ENCODE measurements at places on chromosomes 11 and 22.

DNA sequence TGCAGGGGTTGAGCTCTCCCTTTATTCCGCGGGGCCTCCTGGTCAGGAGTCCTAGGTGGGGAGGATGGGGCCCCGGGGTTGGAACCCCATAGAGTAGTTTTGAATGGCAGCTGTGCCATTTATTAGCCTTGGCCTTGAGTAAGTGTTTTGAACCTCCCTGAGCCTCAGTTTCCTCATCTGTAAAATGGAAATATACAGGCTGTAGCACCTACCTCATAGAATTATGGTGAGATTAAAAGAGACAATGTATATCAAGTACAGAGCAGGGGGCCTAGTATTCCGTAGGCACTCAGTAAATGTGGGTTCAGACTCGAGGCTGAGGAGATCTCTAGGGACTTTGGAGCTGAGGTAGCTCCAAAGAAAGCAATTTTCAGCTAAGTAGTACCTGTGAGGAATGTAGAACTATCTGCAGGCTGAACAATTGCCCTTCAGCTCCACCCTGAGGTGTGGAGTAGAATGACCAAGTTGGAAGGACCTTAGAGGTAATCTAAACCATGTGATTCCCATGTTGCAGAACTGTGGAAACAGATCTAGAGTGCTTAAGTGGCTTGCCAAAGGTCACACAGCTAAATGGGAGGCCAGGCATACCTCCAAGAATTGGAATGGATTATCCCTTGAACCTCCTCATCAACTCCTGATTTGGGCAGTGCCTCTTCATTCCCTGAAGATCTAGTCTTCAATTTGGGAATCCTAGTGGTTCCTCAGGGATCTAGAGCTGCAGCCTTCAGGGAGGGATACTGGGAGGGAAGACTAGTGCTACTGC is 682 bp downstream of the PGAP2 start:
- H3K27ac ChIP-seq, result peak overlapping the region; percentile 41
- H3K4me1 ChIP-seq, result peaks cover 13% of the 10 kb centered on the region
- H3K27me3 ChIP-seq, result no peaks in the 10 kb centered on the region
- H3K36me3 ChIP-seq, result no peaks in the 10 kb centered on the region
- peak overlapping the region; percentile 70 for H3K4me3 ChIP-seq

DNA sequence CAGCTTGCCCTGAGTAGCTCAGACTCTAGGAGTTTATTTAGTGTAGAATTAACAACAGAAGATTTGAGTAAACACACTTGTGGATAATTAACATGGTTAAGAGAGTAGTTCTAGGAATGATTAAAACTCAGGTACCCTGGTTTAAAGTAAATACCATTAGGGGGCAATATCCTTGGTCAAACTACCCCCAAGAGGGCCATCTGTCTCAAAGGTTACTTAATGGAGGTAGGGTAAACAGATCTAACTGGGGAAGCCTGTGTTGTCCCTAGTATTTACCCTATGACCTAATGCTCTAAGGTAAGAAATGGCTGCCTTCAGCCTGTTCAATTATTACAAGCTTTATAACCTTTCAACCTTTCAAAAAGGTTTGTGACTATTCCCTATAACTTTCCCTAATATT is 10.6 kb upstream of the GLYATL1 start:
- no peaks in the 10 kb centered on the region for H3K27me3 ChIP-seq
- no peaks in the 10 kb centered on the region for H3K36me3 ChIP-seq
- DNase-seq, result no peak
- H3K4me1 ChIP-seq, result peaks cover 9% of the 10 kb centered on the region
- no peak overlapping the region for H3K4me3 ChIP-seq

DNA sequence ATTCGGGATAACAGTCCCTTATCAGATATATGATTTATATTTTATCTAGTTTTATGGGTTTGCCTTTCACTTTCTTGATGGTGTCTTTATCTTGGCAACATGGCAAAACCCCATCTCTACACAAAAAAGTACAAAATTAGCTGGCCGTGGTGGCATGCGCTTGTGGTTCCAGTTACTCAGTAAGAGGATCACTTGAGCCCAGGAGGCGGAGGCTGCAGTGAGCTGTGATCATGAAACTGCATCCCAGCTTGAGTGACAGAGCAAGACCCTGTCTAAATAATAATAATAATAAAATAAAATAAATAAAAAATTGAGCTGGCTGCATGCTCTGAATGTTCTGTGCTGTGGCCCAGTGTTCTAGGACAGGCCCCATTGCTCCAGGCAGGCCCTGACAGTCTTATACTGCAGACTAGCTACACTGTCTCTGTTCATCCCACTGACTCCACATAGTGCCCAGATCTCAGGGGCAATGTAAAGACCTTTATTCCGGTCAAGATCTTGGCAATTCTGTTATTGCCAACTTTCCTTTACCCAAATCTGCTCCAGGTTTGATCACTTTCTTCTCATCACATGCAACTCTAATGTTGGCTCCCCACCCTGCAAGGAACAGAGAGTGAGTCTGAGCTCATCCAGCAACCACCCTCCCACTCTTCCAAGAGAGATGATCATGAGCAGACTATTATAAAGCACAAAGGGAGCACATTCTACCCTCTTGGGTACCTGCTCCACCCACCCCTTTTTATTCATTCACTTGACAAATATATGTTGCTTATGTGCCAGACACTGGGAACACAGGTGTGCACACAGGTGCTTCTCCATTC is 8.8 kb downstream of the HSPA8 start:
- no peak overlapping the region for H3K27ac ChIP-seq
- H3K4me1 ChIP-seq, result peaks cover 30% of the 10 kb centered on the region
- no peak overlapping the region for H3K4me3 ChIP-seq
- DNase-seq, result no peak

GRCh38 chr11:128391811-128392210 is 195.5 kb downstream of the ETS1 start:
- no peak overlapping the region for H3K4me3 ChIP-seq
- H3K36me3 ChIP-seq, result no peaks in the 10 kb centered on the region
- H3K27ac ChIP-seq, result no peak overlapping the region

DNA sequence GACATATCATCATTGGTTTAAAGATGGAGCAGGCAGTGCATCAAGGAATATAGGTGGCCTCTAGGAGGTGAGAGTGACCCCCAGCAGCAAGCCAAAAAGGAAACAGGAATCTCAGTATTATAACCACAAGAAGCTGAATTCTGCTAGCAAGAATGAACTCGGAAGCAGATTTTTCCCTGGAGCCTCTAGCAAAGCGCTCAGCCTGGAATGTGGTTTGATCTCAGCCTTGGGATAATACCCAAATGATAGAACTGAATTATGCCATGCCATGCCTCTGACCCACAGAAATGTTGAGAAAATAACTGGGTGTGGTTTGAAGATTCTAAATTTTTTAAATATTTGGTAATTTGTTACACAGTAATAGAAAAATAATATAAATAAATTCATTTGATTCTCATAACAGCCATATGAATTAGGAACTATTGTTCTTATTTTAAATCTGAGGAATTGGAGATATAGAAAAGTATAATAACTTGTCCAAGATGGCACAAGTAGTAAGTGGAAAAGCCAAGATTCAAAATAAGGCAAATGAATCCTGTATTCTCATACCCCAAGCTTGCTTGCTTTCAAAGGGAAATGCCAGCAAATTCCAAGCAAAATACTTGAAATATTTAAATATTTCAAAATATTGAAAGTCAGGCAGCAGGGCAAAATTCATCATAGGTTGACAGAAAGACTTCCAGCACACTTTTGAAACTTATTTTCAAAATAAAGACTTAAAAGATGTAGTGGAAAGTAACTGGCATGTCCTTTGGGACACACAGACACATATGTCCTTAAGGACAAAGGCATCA is 567.4 kb downstream of the KCNA4 start:
- DNase-seq, result no peak
- no peak overlapping the region for H3K27ac ChIP-seq
- H3K4me1 ChIP-seq, result no peaks in the 10 kb centered on the region
- no peaks in the 10 kb centered on the region for H3K27me3 ChIP-seq
- H3K4me3 ChIP-seq, result no peak overlapping the region

DNA sequence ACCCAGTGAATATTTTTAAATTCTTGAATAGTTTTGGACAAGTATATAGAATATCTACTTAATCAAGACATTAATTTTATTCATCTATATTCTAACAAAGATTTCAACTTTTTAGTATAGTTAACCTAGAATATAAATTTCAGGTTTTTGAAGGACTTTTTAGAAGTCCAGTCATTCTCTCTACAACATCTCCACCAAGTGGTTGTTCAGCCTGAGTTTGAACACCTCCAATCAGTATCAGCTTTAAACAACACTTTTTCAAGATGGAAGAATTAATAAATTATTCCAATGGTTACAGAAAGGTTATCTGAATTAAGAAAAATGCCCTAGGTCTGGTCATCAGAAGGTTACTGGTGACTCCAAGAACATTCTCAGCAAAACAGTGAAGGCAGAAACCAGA is 31.8 kb downstream of the EIF3M start:
- H3K4me3 ChIP-seq, result no peak overlapping the region
- H3K36me3 ChIP-seq, result no peaks in the 10 kb centered on the region
- DNase-seq, result no peak
- H3K4me1 ChIP-seq, result no peaks in the 10 kb centered on the region
- no peaks in the 10 kb centered on the region for H3K27me3 ChIP-seq
- H3K27ac ChIP-seq, result no peak overlapping the region
